ENCODE measurements at places on chromosomes 6 and 20.

- no peak for DNase-seq
These were observed at the start of gene DAAM2 for GRCh38 chr6:39791850-39792539. Gene DAAM2 (plus strand): TSS chr6:39792376. CDS start chr6:39856303, 63,927 bp downstream.

GRCh38 chr6:140915103-140915502 is 1217.6 kb upstream of the GJE1 start:
- DNase-seq, result no peak

DNA sequence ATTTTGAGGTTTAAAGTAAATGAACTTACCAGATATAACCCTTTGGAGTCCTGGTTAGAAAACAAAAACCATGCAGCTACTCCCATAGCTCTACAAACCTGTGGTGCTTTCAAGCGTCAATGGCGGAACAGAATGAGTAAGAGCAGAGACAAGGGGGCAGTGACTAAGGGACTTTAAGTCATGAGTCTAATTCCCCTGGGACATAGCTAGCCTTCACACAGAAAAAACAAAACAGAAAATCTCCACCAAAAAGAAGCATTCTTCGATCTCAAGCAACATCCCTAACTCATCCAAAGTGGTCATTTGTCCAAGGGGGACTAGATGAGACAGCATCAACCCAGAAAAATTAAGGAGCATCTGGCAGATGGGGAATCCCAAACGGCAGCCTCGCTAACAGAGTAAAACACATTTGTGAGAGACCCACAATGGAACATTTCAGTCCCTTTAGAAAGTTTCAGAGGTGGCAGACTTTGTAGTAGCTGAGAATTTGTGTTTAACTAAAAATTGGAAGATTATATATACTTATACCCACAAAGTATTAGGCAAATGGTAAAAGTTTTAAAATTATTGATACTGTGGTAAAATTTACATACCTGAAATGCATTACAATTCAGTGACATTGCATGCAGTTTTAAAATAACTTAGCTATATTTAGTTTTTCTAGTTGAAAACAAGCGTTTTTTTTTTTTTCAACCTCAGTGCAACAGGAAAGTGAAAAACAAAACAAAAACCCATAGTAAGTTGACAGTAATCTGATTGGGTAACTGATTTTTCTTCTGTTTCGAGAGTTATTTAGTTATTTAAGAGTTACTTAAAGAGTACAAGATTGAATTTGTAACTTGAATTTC is 67.5 kb downstream of the KCNQ5 start:
- no peak for DNase-seq

- peak; percentile 79 for DNase-seq
These were observed 7.9 kb downstream of the CALHM4 start for GRCh38 chr6:116561377-116562018.

- DNase-seq, result no peak
These were observed 95.7 kb downstream of the LYRM2 start for GRCh38 chr6:89542866-89543265.

DNA sequence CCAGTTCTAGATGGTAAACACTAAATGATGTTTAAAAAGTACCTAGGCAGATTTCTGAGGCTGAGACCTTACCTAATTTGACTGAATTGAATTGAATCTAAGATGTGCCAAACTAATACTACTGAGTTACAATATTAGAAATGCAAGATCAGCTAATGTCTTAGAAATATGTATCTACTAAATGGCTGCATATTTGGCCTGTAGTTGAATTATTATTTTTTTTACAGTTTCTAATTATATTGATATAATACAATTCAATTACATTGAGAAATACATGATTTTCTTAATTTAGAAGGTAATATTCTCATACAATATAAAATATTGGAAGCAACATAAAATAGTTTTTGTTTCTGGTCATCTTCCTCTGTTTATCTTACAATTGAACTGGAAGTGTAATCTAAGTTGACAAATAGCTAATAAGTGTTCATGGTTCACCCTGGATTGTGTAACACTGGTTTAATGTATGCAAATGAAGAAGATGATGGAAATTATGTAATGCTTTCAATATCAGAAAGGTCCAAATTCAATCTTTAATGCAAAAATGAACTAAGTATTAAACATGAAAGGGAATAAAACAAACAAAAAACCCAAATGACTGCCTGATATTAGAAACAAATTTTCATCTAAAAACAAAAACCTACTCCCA is 2.9 kb downstream of the MAP3K7 start:
- no peak for DNase-seq

DNA sequence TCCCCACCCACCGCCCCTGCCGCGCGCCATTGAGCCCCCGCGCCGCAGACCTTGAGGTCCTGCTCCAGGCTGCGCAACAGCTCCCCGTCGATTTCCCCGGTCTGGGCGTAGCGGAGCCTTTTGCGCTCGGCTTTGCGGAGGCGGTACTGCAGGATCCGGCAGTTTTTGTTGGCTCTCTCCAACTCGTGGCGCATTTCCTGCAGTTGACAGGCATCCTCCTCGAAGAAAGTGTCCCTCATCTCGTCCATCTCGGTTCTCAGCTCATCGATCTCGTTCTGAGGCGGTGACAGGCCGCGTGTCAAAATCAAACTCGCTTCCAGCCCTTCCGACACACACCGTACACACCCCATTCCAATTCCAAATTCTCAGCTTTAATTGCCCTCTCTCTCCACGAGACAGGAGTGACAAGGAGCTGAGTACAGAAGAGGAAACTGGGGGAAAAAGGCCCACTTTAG is 4.3 kb downstream of the MTCL3 start:
- peak; percentile 42 for DNase-seq

GRCh38 chr6:142336183-142336582 is 34.4 kb downstream of the ADGRG6 start:
- DNase-seq, result no peak

DNA sequence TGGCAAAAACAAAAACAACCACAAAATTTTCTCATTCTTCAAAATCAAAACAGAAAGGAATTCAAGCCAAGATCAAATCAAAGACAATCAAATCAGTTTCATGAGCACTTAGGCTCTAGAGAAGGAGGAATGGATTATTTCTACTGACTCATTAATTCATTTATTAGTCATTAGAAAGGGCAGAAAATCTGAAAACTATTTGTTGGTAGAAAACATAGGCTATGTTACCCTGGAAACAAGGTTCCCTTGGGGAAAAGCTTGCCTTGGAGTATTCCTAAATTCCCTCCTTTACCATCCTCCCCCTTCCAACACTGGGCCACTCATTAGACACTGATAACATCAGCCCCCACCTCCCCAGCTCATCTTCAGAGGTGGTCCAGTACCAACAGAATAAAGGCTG is 17.5 kb downstream of the KIF16B start:
- DNase-seq, result no peak

- no peak for DNase-seq
These were observed 7.2 kb downstream of the HLA-DMB start for GRCh38 chr6:32933661-32934085.

GRCh38 chr6:56235245-56235644 is 12.1 kb downstream of the COL21A1 start:
- no peak for DNase-seq

GRCh38 chr20:8127553-8128255 is 4.4 kb upstream of the PLCB1 start:
- no peak for DNase-seq

Measured in renal pelvis (tissue), 12 donors.